Stimulated activated CD4-positive, alpha-beta T cell treated with anti-CD3 and anti-CD28 coated beads, TNF-alpha, amount 100 ng/mL, for 24 hours (primary cell): ENCODE measurements at places on chromosomes 4 and X.

- DNase-seq, result no peak
These were observed 105.9 kb downstream of the CT47B1 start for GRCh38 chrX:120769576-120770341.

GRCh38 chrX:96957718-96958117 is 74.0 kb downstream of the RPA4 start:
- DNase-seq, result no peak

DNA sequence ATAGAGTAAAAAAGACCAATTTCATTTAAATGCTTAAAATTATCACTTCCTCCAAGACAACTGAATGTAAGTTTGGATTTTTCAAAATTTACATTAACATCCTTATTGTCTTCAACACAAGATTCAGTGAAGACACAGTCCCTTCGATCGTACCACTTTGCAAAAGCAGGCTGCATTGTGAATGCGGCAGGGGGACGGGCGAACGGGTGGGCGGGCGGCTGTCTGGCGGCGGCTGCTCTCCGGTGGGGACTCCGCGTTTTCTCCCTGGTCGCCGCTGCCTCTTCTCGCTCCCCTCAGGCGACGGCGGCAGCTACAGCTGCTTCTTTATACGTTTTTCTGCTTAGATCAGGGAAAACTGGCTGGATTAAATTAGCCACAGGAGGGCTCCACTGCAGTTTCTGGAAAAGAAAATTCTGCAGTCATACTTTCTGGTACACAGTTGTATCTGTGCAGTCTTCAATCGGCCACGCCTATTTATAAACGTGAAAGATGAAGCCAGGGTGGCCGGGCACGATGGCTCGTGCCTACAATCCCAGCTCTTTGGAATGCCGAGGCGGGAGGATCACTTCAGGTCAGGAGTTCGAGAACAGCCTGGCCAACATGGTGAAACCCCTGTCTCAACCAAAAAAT is 33.9 kb upstream of the HPF1 start:
- no peak for DNase-seq

- no peak for DNase-seq
These were observed 171.1 kb downstream of the PALLD start for GRCh38 chr4:168667921-168668320.

DNA sequence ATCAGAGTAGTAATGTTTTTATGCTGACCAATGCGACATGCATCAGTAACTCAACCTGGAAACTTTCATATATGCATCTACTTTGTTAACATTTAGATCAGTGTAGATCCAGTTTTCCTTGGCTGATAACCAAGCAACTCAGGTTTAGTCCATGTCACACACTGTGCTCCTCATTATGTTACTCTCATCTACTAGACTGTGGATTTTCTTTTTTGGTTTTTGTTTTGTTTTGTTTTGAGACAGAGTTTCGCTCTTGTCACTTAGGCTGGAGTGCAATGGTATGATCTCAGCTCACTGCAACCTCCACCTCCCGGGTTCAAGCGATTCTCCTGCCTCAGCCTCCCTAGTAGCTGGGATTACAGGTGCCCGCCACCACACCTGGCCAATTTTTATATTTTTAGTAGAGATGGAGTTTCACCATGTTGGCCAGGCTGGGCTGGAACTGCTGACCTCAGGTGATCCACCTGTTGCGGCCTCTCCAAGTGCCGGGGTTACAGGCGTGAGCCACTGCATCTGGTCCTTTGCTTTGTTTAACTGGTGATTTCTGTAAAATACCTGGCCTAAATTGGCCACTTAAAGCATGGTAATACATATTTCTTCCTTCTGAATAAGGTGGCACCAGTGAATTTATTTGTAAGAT is 48.6 kb downstream of the SMARCAD1 start:
- DNase-seq, result no peak
